ENCODE measurements at places on chromosomes 6 and 20.
A peak's percentile ranks its signal among the peaks of the same experiment; 100 is the strongest.

- no peak for DNase-seq
These were observed 8.0 kb downstream of the LAMA5 start for GRCh38 chr20:62359043-62359490.

DNA sequence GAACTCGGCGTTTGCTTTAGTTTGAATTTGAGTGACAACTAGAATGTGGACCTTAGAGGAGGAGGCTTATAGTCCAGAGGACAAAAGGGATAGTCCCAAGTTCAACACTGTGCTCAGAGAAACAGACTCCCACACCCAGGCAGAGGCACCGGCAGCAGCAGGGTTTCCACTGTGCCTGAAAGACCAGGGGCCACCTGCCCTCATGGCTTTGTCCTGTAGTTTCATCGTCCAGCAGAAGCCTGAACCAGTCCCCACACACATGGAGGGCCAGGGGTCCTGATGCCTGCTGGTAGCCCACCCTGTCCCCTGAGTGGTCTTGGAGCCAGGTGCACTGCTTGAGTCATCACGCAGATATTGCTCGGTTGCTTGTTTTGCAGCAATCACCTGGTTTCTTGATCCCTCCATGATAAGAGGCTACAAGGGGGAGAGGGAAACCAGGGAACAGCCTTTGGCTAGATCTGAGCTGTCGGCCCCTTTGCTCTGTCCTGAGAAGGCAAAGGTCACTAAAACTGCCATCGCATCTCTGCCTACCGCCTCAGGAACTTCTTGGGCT, 7.2 kb upstream of the ACSS1 start:
- DNase-seq, result no peak

GRCh38 chr6:33820243-33820642, 16.4 kb upstream of the MLN start:
- no peak for DNase-seq

GRCh38 chr6:93419304-93420162, at the start of gene EPHA7:
EPHA7 (minus strand) TSS chr6:93419559; CDS start chr6:93419341, 218 bp downstream.
- no peak for DNase-seq

GRCh38 chr6:6804843-6805615, 216.5 kb downstream of the LY86 start:
- DNase-seq, result no peak

GRCh38 chr6:34390531-34391472, 1.7 kb downstream of the NUDT3 start:
- DNase-seq, result no peak

GRCh38 chr20:4670469-4670868, 51.2 kb upstream of the PRND start:
- no peak for DNase-seq

DNA sequence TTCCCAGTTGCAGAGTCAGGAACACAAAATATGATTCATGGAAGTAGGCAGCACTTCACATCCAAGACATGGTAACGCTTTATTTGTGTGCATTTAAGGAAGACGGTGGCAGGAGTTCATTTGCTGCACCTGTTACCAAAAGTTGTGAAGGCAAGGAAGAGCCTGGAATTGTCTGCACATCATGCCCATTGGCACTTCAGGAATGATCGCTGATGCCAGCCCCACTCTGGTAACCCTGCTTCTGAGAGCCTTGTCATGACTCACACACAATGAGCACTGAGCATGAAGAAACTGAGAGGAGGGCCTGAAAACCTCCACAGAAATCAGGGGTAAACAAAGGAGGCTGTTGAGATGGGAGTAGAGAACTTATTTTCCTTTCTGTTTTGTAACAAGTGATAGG, 181.1 kb downstream of the RPS12 start:
- DNase-seq, result no peak

DNA sequence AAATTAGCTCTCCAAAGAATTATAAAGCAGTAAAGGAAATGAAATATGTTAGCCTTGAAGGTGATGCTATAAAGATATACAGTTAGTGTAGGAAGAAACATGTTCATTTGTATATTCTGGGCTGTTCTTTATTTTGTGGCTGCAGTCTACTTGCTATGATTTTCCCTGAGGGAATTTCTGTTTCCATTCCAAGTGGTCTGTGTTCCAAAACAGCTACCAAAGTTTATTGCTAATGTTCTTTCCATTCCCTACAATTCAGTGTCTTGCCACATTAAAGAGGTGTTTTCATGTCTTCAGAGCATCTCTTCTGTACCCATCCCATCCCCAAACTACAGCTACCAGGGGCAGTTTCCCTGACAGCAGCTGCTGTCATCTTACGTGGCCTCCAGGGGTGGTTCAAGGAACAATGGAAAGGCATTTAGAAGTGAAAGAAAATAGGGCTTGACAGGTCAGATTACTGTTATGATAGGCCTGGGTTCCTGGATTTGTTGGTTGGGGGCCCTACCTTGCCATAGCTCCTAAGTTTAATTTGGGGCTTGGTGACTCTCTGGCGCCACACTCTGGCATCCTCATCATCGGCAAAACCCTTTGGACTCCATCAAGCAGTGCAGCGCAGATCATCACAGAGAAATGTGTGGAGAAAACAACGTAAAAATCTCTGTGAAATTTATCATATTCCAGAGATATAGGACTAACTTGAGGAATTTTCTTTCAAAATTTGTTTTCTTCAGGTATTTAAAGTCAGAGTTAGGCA, 33.8 kb upstream of the AIG1 start:
- DNase-seq, result no peak

DNA sequence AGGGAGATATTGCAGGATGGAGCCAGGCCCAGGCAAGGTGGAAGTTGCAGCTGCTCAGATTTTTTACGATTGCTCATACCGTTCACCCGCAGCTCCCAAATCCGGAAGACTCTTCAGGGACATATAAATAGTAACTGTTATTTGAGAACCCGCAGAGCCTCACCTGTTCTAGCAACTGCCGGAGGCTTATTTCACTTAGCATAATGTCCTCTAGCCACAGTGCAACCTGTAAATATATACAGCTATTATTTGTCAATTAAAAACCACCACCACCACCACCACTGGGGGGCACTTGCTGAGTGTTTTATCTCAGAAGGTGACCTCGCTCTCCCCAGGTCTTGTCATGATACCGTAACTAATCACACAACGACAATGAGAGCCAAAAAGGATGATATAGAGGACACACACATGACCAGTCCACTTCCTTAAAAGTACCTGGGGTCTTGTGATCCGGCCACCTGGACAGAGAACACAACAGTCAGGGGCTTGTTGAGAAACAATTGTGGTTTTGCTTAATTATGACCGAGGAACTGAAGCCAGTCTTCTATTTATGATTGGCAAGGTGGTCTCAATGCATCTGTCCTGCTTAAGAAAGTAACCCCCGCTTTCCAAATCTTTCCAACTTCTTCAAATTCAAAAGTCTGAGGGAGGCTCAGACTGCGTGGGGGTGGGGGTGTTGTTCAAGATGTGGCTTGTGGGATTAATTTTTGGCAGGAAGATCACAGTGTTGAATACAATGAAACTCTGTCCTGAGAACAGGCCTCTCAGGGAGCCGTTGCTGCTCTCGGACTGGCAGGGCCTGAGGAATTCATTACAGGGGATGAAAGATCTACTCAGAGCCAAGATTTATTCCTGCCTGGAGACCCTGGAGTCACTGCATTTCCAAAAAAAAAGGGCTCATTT, 107.7 kb upstream of the PRND start:
- peak; percentile 50 for DNase-seq

DNA sequence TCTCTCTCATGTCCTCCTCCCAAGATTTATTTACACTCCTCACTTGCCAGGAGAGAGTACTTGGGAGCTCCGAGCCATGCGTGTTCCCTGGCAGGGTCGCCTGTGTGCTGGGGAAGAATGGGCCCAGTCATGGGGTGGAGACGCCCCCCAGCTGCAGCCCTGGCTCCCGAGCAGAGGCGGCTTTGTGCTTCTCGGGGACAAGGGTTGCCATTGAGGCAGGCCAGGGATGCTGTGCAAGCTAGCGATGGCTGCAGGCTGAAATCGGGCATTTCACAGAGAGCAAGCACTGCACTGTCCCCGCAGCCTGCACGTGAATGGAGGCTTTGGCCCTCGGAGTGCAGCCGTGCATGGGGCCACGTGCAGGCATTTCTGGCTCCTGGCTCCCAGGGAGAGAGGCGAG, 23.8 kb downstream of the PHACTR3 start:
- no peak for DNase-seq

- DNase-seq, result no peak
These were observed 370.3 kb downstream of the HTR1B start for GRCh38 chr6:77092971-77093370.

DNA sequence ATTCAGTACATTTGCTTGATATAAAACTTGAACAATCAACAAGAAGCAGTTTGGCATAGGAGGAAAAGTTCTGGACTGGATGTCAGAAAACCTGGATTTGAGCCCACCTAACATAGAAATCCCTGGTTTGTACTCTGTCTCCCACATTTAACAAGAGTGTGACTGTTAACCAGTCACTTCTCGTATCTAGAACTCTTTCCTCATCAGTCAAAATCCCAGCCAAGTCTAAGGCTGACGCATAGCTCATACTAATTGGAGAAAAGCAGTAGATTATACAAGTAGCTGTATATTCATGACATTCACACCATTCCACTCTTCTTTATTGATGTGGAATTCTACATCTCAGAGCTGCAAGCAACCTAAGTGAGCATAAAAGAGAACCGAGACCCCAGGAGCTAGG, 222.7 kb downstream of the PHACTR1 start:
- DNase-seq, result no peak

DNA sequence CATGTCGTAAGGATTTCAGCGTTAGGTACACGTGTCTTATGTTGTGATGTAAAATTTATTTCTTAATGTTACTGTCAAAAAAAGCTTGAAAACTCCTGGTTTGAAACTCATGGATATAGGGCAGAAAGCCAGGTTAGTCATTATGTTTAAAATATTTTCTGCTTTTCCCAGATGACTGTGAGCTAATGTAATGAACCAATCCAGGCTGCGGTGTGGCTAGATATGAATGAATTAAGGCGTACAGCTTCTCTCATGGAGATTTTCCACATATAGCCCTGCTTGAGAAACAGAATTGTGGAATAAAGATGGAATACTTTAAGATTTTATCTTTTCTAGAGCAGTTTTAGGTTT, 80.3 kb upstream of the STMND1 start:
- DNase-seq, result no peak

DNA sequence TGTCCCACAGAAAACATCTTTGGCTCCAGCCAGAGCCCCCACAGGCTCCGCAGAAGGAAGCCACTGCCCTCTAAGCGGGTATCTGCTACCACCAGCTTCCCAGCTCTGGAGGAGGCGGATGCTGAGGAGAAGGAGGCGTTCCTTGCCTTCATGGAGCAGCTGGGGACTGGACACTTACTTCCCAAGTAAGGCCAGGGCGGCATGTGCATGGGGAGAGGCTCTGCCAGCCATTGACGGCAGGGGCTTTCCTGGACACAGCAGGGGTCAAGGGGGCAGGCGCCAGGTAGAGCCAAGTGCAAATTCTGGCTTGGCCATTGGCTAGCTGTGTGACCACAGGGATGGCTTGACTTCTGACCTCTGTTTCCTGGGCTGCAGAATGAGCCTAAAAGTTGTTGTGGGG, 17.8 kb downstream of the RAB44 start:
- DNase-seq, result no peak

DNA sequence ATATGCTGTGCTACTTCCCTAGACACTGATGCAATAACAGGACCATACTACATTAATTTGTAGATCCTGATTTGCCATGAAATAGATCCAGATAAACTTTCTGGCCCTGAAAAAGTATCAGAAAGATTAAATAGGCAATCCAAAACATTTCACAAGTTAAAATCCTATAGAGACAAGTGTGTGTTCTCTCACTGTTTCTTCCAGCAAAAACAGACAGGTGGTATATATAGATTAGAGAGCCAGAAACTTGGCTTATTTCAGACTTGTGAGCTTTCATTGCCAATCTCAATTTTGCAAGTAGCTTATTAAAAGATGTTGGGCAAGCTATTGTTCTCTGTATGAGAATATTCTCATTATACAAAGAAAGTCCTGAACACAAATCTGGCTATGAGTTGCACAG, 289.1 kb upstream of the MANEA start:
- DNase-seq, result no peak

GRCh38 chr6:136524339-136524935, 25.8 kb downstream of the MAP7 start:
- DNase-seq, result no peak

GRCh38 chr6:19297880-19298279, 539.3 kb upstream of the ID4 start:
- no peak for DNase-seq

GRCh38 chr6:4994741-4995140, 9.1 kb downstream of the RPP40 start:
- DNase-seq, result no peak

GRCh38 chr6:113416170-113416569, 441.0 kb upstream of the MARCKS start:
- DNase-seq, result no peak

DNA sequence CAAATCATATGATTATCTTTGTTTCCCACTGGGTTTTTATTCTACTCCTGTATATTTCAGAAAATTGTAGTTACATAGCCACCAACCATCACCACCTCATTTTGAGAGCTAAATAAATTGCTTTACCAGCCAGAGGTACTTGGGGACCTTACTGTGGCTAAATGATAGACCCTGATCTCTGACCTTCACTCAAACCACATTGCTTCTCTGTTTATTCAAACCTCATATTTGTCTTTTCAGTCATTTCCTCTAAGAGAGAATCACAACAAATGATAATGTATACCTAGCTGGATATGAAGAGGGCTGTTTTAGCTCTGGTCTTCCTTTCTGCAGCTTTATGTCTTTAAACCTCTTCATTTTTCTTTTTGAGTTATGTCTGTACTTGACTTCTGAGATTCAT, 142.8 kb downstream of the ADGB start:
- DNase-seq, result no peak

DNA sequence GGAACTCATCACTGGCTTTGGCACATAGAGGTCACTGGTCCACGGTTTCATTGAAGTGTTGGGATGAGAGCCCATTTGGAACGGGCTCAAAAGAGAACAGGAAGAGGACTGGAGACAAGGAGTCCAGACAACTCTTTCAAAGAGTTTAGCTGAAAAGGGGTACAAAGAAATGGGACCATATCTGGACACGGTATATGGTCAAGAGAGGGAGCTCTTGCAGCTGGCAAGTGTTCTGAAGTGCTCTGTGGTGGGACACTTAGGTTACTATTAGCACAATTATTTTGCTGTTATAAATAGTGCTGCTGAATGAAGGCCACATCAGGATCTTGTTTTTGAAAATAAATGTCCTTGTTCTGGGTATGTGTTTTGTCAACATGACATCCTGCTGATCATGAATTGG, 4.6 kb downstream of the SGK2 start:
- DNase-seq, result no peak

- DNase-seq, result no peak
These were observed 383.9 kb downstream of the KIF16B start for GRCh38 chr20:16189371-16189770.

- no peak for DNase-seq
These were observed 548 bp upstream of the BCAS4 start for GRCh38 chr20:50794181-50794845.

DNA sequence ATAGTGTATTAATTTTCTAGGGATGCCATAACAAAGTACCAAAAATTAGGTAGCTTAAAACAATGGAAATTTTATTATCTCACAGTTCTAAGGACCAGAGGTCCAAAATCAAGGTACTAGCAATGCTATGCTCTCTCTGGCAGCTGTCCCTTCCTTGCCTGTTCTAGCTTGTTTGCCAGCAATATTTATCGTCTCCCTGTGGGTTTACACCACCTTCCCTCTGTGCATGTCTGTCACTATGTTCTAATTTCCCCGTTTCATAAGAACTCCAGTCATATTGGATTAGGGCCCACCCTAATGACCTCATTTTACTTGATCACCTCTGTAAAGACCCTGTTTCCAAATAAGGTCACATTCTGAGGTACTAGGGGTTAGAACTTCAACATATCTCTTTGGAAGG, 217.2 kb downstream of the IBTK start:
- no peak for DNase-seq
